ENCODE measurements at places on chromosomes 7 and 10.
A peak's percentile ranks its signal among the peaks of the same experiment; 100 is the strongest.

- no peak for DNase-seq
Measured at GRCh38 chr7:148464947-148465346, 125.6 kb upstream of the C7orf33 start.

DNA sequence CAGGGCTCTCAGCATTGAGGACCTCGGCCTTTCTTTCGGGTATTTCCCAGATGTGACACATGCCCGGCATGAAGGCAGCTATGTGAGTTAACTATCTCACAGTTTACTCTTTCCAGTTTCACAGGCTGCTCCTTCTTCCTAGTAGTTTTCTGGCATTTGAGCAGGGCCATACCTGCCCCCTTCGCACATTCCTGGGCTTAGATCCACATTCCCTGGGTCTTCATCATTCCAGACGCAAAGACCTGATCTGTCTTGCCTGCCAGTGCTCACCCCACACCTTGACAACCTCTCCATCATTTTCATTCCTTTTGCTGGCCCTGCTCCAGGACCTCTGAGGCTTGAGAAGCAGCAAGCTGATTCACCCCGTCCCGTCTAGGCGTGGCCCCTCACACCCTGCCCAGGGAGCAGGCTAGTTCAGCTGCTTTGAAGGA is 227.5 kb downstream of the WDR11 start:
- DNase-seq: no peak

DNA sequence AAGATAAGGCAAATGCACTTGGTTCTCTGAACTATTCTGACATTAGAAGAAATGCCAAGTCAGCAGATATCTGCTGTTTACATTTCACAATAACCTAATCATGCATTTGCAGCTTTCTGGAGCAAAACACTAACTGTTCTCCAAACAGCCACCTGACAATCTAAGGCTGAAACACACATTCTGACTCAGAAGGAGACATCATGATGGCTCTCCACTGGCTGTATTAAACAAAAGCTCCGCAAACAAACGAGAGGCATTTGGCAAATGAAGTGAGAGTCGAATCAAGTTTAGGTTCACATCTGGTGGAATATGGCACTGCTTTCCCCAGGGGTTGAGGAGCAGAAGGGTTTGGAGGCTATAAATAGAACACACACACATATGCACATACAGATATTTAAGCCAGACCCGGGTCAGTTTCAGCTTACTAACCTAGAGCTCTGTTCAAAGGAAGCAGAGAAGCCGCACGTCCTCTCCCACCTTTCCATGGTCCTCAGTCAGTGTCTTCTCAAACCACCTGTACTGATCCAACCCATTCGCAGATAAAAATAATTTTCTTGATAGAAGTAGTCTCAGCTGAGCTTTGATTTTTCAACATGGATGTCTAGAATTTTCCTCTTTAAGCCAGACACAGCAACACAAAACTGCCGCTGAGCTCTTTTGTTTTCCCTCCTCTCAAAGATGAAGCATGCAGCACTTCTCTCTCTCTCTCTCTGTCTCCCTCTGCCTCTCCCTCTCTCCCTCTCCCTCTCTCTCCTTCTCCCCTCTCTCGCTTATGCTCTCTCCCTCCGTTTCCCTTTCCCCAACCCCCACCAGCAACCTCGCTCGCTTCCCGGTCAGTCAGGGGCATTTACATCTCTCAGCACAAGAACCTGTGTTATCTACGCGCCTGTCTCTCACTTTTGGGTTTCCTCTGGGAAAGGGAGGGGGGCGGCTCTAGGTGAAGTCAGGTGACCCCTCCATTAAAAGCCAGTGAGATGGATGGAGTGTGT is 682.8 kb downstream of the MAGI2 start:
- DNase-seq: no peak

DNA sequence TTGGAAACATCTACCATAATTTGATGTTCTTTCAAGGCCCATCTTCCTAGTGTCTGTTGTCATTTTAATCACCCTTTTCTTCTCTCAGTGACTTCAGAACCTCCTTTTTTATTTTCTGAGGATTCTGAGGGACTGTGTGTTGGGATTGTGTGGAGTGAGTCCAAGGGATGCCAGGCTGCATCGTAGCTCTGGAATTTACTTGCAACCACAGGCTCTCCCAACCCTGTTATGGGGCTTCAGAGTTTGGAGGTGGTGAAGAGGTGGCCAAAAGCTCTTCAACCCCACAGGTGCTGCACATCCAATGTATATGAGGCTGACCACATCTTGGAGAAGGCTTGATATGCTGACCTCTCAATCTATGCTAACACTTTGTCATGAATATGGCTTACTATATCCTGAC is 79.5 kb upstream of the GPR141 start:
- DNase-seq: no peak

DNA sequence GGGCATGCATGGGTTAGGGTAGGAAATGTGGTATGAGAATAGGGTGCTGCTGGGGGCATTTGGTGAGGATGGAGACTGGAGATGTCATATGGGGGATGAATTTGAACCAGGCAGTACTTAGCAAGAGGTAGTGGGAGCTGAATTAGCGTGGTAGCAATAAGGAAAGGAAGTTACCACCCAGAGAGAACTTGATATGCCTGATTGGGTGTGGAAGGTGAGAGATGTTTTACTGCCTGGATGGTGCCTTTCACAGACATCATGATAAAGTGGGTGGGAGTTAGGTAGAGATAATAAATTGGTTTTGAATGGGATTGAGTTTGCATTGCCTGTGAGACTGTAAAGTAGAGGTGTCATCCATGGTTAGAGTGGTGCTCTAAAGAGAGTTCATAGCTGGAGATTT is 46.7 kb downstream of the TRIM24 start:
- no peak for DNase-seq

DNA sequence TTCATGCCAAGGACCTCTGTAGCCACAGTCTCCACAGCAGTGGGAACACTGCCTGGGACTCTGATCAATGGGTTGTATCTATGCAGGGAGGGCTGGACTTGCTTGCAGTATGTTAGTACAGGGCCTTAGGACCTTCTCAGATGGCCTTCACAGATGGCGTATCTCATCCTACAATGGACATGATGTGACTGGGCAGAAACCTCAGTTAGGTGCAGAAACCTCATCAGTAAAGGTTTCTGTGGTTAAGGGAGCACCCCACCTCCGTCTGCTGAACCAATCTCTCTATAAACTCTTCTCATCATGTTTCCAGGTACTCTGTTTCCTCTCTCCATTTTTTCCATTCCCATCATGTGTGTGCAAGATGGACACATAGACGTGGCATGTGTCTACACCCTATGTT is 154.9 kb downstream of the EVX1 start:
- no peak for DNase-seq

DNA sequence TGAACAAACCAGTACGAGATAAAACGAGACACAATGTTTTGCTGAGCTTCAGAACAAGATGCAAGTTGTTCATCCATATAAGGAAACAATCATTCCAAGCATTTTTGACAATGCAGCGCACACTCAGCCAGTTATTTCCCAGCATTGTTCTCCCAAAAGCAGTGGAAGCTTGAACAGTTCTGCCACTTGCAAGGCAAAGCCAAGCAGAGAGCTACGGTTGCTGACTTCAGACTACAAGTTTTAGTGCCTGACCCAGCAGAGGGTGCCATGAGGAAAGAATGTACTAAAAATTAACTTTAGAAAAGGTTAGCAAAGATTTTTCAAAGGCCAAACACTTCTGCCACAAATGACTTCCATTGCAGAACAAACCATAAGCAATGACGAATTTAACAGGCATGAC is 152.5 kb downstream of the SLC25A13 start:
- no peak for DNase-seq

DNA sequence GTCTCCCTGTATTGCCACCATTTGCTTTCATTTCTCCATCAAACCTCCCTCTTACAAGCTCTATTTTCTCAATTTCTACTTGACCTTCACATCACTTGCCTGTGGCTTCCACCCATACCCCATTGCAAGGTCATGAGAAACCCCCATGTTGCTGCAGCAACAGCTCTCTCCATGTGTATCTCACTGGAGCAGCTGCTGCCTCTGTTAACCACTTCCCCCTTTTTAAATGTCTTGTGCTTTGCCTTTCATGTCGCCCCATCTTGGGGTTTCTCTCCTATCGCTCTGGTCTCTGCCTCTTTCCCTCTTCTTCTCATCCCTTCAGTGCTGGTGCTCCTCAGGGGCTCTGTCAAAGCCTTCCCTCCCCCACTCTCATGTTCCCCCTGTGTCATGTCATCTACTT is 148.8 kb downstream of the CHN2 start:
- no peak for DNase-seq

DNA sequence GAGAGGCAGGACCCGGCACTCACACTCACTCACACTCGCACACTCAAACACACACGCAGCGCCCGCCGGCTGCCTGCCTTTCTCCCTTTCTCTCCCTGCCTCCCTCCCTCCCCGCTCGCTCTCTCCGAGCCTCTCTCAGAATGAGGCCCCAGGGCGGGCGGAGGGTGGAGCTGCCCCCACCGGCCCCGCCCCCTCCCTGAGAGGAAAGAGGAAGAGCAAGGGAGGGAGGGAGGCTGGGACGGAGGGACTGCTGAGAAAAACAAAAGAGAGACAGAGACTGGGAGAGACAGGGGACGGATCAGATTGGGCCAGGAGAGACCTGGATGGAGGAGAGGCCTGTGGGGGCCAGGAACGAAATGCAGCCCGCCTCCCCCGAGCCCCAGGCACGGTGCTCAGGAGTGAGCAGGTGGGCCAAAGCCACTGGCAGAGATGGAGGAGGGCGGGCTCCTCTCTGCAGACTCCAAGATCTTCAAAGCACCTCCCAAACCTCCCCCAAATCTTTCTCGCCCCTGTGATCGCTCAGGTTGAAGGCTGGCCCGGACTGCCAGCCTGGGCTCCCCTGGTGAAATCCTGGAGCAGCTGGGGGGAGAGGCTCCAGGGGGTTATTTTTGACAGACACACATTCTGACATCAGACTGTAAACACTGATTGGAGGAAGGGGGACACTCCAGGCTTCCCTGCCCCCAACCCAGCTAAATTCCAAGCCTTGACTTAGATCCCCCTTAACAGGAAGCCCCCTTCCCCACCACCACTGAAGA is 5.1 kb downstream of the LDB1 start:
- peak; percentile 81 for DNase-seq

GRCh38 chr10:64036321-64036930 is 515.2 kb downstream of the REEP3 start:
- no peak for DNase-seq

- no peak for DNase-seq
Measured at GRCh38 chr10:60846173-60846572, 67.9 kb downstream of the CDK1 start.

DNA sequence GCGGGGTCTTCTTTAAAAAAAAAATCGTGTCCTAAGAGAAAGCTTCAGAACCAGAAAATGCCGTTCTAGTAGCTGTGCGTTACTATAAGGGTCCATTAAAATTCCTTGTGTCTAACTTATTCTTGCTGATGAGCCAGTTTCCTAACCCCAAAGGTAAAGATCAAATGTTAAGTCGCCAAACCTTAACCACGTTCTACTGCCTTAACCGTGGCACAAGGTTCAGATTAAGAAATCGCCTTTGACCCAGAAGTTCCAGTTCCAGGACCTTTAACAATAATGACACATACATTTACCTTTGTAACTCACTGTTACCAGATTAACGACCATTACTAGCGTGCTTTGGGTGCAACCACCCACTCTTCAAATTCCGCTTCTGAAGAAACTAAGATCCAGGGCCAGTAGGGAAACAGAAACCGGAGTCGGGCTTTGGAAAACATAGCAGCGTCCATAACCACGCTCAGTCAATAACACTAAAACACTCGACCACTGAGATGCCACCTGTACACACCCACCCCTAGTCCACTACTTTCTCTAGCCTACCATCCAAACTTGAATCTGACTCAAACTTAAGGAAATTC is 620 bp downstream of the BET1 start:
- DNase-seq: no peak

GRCh38 chr7:154438571-154439367 is 386.6 kb downstream of the DPP6 start:
- no peak for DNase-seq

GRCh38 chr7:110633313-110633712 is 457.6 kb upstream of the LRRN3 start:
- DNase-seq: no peak

DNA sequence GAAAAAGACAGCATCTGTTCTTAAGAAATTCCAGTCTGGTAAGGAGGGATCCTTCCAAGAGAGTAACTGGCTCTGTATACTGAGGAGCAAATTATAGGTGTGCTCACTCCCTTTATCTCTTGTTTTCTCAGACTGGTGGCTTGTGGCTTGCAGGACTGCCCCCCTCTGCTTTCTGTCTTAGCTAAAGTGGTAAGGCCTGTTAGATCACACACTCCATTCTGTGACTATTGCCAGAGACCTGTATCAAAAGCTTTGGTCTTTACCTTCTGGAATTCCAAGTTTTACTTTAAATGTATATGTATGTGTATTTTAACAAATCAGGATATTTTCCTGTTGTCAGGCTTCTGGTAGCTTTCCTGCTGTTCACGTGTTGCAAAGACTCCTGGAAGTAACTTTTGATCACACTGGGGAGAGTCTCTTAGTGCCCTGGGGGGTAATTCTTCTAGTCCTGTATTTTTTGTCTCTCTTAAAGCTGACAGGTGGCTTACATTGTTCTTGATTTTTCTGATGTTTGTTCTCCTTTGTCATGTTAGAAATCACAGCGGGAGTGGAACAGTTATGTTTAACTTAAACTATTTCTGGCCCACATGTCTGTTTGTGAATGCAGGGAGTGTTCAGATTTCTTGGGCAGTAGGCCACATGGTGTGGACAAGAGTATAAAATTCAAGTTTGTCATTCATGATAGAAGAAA is 99.0 kb downstream of the PLPP4 start:
- DNase-seq: no peak

DNA sequence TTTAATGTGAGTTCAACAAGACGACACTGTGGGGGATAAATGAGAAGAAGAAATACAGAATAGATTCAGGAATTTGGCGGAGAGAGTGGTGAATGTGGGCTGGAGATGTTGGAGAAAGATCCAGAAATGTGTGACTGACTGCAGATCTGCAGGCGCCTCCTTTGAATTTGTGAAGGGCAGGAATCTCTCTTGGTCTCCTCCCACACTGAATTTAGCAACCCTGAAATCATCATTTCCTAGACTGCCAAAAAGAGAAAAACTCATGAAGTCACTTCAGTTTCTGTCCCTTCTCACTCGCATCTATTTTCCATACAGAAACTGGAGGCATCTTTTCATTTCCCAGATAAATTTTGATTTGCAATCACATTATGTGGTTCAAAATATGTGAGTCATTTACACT is 128.7 kb downstream of the GNAI1 start:
- DNase-seq: no peak

DNA sequence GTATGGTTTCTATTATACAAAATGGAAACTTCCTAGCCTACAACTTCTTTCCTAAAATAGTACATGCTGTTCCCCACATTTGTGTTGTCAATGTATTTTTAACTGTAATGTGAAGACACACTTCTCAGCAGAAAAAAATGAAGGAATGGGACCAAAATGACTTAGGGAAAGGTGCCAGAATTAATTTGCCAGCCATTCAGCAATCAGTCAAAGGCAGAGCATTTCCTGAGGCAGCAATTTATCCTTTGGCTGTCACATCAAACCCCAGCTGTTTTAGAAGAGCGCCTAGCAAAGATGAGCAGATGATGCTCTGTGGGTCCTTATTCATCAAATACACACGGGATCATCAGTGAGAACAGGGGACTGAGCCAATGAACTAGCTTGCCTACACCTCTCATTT is 592.5 kb downstream of the KCNMA1 start:
- no peak for DNase-seq

All from T-helper 9 cell (primary cell).